Pancreas (tissue), 10 donors: ENCODE measurements at places on chromosomes 12 and 14. TPM values are rescaled to one million over a fixed set of nuclear protein-coding genes. Genes with fewer than 3 reads are reported as not detected.

- H3K4me3 ChIP-seq = no peak overlapping the region
- no peaks in the 10 kb centered on the region for H3K4me1 ChIP-seq
- no peak overlapping the region for H3K27ac ChIP-seq
Measured at GRCh38 chr14:78758333-78758732, 588.2 kb downstream of the NRXN3 start.

The RPGRIP1 gene
- 0.31 TPM for polyA plus RNA-seq

The GRIP1 gene
- 0.89 TPM for polyA plus RNA-seq

The PROX2 gene
- polyA plus RNA-seq = not detected

The ZBTB39 gene
- 1.9 TPM for polyA plus RNA-seq

DNA sequence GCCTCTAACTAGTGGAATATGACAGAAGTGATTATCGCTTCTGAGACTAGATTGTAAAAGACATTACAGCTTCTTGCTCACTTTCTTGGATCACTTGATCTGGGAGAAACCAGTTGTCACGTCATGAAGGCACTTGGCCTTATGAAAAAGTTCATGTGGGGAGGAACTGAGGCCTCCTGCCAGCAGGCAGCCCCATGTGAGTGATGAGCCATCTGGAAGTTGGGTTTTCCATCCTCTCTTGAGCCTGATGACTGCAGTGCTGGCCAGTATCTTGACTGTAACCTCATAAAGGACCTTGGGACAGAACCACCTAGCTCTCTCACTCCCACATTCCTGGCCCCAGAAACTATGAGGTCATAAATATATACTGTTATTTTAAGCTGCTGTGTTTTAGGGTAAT lies 28.0 kb downstream of the TTLL5 start:
- no peak overlapping the region for H3K27ac ChIP-seq
- H3K36me3 ChIP-seq = no peaks in the 10 kb centered on the region
- H3K4me1 ChIP-seq = no peaks in the 10 kb centered on the region
- no peak for DNase-seq
- H3K27me3 ChIP-seq = no peaks in the 10 kb centered on the region

The TEX52 gene
- not detected for polyA plus RNA-seq

DNA sequence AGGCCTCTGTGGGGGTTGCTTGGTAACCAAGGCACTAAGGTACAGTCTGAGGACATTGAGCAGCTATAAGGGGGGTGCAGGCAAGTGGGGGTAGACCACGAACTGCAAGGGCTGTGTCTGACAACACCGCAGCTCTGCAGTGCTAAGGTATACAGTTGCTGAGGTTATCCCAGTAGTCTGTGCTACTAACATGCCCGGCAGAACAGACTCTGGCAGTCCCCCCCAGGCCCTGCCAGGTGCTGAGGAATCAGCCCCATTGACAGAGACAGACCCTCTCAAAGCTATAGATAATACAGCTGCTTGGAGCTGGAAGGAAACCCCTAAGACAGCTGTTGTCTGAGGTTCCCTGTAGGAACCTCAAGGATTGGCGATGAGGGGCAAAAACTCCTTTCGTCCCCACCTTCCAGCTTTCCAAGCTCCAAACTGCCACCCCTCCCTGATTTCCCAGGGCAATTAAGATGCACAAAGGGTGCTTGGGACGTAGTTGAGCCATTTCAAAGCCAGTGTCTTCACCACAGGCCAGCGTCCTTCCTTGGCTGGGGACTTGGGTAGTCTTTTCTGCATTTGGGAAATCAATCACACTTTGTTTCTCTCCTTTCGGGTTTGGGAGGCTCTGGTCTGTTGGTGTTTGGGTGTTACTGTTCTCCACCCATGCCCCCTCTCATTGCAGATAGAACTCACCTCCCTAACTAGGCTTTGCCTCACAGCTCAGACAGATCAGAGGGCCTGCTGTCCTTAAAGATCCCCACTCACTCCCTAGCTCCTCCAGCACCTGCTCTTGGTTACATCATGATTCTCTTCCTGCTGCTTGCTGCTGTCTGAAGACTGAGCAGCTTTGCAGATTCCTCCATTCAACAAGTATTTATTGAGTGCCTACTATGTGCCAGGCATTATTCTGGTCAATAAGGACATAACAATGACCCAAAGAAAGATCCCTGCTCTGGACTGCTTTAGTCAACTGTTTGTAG lies 2.0 kb upstream of the MYH7 start:
- no peak overlapping the region for H3K4me3 ChIP-seq
- peak; percentile 26 for DNase-seq
- H3K27ac ChIP-seq = no peak overlapping the region
- no peaks in the 10 kb centered on the region for H3K36me3 ChIP-seq
- H3K27me3 ChIP-seq = no peaks in the 10 kb centered on the region

The SYCP3 gene
- 0.30 TPM for polyA plus RNA-seq

DNA sequence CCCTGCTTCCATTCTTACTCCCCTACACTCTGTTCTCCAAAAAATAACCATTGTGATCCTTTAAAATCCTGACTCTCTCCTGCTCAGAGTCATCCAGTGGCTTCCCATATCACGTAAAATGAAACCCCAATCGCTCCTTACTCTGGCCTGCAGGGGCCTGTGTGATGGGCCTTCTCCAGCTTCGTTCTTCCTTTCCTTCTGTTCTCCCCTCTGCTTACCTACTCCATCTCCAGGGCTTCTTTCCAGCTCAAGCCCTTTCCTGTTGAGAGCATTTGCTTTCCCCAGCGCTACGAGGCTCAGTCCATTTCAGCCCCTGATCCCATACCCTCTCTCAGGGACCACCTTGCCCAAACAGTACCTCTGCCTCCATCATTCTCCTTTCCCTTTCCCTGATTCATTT lies 144.4 kb upstream of the ARHGAP5 start:
- no peak for DNase-seq
- H3K4me1 ChIP-seq = no peaks in the 10 kb centered on the region
- no peaks in the 10 kb centered on the region for H3K27me3 ChIP-seq
